ENCODE measurements at places on chromosomes 4 and X.
A peak's percentile ranks its signal among the peaks of the same experiment; 100 is the strongest.

- DNase-seq: no peak
Measured at GRCh38 chr4:168610911-168611530, 114.2 kb downstream of the PALLD start.

GRCh38 chrX:2388669-2389068, 112.1 kb downstream of the DHRSX start:
- no peak for DNase-seq

GRCh38 chr4:141391293-141391692, 170.6 kb downstream of the ZNF330 start:
- DNase-seq: no peak

DNA sequence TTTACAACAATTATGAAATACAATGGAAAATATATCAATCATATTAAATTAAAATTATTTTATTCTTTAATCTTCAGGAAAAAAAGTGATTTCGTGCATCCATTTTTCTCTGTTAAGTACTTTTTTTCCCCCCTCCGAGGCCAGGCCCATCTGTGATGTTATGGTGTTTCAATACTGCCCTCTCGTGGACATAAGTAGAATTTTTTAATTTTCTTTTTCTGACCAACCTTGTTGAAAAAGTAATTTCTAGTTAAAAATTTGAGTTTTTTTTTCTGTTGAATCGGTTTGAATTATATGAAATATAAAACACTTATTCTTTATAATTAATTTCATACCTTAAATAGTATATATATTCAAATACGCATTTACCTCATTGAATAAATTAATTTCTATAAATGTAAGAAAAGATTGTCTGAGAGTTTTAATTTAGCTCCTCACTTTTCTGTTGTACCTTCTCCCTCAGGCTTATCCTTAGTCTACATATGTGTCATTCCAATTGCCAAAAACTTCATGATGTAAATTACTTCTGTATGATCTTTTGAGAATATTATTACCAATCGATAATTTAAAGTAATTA, 175.8 kb upstream of the TECRL start:
- no peak for DNase-seq

- DNase-seq: no peak
Measured at GRCh38 chr4:142781114-142781513, 65.0 kb downstream of the INPP4B start.

GRCh38 chr4:86919561-86920223, 15.1 kb upstream of the AFF1 start:
- no peak for DNase-seq

- DNase-seq: no peak
Measured at GRCh38 chr4:151420250-151420807, 11.4 kb downstream of the FHIP1A start.

DNA sequence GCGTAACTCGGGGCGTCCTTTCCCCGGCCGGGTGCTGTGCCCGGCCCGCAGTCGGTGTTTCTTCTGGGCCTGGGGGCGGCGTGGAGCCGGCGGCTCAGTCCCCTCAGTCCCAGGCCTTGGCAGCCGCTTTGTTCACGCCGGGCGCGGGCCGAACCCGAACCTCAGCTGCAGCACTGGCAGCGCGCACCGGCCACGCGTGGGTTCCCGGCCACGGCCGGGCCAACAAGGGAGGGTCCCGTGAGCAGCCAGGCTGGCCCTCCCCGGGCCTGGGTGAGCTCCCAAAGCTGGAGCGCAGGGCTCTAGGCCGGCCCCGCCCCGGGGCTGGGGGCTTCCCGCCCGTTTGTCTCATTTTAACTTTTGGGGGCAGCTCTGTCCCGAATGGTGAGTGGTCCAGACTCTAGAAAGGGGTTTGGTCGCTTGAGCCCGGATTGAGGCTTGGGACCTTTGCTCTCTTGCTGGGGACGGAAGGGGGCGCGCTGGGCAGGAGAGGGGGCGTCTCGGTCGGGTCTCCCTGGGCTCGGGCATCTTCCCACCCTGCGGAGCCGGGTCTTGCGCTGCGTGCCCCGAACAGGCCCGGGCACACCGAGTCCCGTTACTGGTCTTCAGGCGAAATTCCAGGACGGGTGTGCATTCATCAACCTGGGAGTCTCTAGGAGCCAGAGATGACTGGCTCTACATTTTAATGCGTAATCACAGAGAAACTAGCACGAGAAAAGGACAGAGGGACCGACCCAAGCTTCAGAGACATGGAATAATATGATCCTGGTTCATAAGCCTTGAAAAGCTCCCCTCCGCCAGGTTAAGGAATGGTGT, 177.1 kb downstream of the CBR4 start:
- no peak for DNase-seq

DNA sequence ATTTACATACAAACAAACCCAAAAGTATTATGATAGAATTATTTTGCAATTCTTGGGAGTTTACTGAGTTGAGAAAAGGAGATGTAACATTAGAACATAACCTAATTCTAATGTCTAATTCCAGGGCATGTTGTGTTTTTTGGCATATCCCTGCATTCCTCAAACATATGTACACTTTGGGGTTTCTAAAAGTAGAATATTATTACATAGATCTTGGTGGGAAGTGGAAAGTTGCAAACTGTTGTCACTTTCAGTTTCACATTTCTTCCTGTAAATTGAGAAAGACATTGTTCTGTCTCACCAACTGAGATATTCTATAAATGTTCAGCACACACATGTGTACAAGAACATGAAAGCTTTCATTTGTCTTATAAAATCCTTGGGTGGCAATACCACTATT, 24.4 kb upstream of the GBA3 start:
- DNase-seq: peak; percentile 65

DNA sequence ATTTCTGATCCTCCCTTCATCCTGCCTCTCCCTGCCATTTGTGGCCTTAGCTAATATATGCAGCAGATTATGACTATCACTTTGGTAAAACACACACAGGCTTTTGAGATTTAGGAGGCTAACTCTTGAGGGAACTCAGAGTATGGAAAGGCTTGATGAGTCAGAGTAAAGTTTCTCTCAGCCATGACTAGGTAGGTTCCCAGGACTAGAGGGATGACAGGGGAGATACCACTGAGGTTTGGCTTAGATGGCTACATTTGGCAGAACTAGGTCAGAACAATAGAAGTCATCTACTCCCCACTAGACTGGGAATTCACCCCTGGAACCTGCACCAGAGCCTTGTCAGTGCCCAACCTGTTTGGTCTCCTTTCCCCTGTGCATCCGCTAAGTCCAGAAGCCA, 585.7 kb downstream of the TLL1 start:
- DNase-seq: no peak

- DNase-seq: no peak
Measured at GRCh38 chrX:152871260-152871659, 26.6 kb upstream of the ZNF185 start.

GRCh38 chrX:149516604-149517003, 11.5 kb upstream of the IDS start:
- DNase-seq: no peak

- no peak for DNase-seq
Measured at GRCh38 chrX:153449368-153450113, 3.7 kb upstream of the TREX2 start.

GRCh38 chr4:13248621-13249298, 235.4 kb downstream of the RAB28 start:
- no peak for DNase-seq

DNA sequence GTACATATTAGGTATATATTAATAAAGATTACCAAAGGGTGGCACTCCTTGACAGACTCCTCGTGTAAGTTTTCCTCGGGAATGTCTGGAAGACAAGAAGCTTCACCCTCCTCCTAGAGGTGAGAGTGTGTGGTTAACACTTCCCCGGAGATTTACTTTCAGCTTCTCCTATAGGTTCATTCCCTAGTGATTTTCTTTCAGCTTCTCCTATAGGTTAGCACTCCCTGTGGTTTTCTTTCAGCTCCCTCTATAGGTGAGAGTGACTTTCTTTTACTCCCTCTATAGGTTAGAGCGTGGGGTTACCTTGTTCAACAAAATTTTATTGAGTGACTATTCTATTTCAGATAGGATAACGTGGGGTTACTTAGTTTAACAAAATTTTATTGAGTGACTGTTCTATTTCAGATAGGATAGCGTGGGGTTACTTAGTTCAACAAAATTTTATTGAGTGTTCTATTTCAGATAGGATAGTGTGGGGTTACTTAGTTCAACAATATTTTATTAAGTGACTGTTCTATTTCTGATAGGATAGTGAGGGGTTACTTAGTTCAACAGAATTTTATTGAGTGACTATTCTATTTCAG, 106.0 kb upstream of the PLAC1 start:
- DNase-seq: no peak

GRCh38 chr4:37471971-37472370, 214.2 kb downstream of the RELL1 start:
- DNase-seq: no peak

GRCh38 chrX:134865682-134866255, 125.0 kb upstream of the SMIM10 start:
- DNase-seq: no peak

- no peak for DNase-seq
Measured at GRCh38 chr4:140053185-140053584, 100.8 kb downstream of the MAML3 start.

- DNase-seq: no peak
Measured at GRCh38 chrX:13345037-13345436, 25.2 kb upstream of the ATXN3L start.

GRCh38 chr4:20062054-20062453, 189.7 kb upstream of the SLIT2 start:
- no peak for DNase-seq

GRCh38 chr4:103144926-103145325, 45.3 kb upstream of the BDH2 start:
- DNase-seq: no peak

DNA sequence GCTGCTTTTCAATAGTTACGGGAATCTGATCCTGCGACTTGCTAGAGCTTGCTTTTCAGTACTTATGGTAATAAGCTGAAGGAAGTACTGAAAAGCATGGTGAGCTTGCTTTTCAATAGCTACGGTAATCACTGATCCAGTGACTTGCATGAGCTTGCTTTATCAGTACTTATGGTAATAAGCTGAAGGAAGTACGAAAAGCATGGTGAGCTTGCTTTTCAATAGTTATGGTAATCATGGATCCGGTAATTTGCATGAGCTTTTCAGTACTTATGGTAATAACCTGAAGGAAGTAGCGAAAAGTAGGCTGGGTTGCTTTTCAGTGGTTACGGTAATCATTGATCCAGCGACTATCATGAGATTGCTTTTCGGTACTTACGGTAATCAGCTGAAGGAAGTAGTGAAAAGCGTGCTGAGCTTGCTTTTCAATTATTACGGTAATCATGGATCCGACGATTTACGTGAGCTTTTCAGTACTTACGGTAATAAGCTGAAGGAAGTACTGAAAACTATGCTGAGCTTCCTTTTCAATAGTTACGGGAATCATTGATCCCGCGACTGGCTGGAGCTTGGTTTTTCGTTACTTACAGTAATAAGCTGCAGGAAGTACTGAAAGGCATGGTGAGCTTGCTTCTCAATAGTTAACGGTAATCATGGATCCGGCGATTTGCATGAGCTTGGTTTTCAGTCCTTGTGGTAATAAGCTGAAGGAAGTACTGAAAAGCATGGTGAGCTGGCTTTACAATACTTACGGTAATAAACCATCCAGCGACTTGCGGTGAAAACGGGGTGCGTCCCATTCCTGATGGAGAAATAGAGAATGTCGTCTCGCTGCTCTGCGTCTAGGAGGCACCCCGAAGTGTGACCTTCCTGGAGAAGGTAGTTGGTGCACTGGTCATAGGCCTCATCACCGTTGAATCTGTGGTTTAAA, 6.5 kb downstream of the CRLF2 start:
- peak; percentile 83 for DNase-seq

- DNase-seq: no peak
Measured at GRCh38 chrX:107168712-107169111, 37.5 kb downstream of the NUP62CL start.

- no peak for DNase-seq
Measured at GRCh38 chr4:151908734-151909497, 148.1 kb upstream of the GATB start.

DNA sequence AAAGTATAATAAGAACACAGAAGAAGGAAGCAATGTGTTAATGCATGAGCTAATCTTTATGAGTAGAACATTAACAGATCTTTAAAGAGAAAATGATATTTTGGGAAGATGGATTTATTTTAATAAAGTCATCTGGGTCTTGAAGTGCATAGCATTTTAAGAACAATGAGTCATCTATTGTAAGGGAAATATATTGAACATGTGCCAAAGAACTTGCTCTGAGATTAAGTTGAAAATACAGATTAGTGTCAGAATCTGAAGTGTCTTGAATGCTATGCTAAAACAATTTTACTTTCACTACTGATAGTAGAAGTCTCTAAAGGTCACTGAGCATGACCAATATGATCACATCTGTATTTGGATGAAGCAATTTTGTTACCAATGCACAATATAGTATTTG, 776.7 kb upstream of the GRID2 start:
- no peak for DNase-seq

- DNase-seq: no peak
Measured at GRCh38 chr4:87838890-87839591, 6.3 kb downstream of the MEPE start.

DNA sequence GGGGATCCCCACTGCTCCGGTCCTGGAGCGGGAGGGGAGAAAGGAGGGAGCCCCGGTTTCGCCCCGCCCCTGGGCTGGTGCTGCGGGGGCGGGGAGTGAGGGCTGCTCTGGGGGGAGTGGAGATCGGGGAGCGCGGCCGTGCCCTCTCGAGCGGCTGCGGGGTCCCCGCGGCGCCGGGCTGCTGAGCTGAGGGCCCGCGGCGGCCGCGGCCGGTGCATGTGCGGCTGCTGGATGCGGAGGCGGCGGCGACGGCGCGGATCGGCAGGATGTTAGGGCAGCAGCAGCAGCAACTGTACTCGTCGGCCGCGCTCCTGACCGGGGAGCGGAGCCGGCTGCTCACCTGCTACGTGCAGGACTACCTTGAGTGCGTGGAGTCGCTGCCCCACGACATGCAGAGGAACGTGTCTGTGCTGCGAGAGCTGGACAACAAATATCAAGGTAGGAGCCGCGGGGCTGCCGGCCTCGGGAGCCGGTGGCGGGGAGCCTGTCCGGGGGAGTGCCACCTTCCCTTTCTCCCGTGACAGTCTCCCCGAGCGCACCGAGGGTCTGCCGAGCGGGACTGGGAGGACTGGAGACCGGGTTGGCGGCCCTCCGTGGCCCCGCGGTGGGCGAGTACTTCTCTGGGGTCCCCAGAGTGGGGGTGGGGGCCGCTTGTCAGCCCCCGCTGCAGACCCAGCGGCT, at the start of gene ING2:
TSS of gene ING2 (plus strand) at position 129 of the 681 bp plus-strand sequence. CDS start at position 267, 138 bp downstream.
- DNase-seq: peak; percentile 40

DNA sequence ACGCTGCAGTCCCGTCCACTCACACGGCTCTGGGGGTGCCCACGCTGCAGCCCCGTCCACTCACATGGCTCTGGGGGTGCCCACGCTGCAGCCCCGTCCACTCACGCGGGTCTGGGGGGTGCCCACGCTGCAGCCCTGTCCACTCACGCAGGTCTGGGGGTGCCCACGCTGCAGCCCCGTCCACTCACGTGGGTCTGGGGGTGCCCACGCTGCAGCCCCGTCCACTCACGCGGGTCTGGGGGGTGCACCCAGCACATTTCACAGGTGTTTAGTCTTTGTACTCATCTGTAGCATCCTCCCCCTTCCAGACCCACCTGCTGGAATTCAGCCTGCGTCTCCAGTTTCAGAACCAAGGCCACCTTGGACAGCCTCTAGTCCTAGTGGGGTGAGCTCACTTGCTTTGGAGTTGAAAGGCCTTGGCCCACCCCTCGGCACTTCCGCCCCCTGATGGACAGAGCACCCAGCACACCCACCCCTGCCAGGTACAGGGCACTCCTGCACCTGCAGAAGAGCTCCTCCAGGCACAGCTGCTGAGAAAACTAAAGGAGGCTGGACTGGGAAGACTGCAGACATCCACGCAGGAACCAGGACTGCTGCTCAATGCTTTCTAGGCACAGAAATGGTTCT, 73.0 kb downstream of the ABLIM2 start:
- DNase-seq: no peak
